ENCODE measurements at places on chromosomes 4 and X. TPM values are rescaled to one million over a fixed set of nuclear protein-coding genes. Genes with fewer than 3 reads are reported as not detected.

The LRRC66 gene
- 0.32 TPM for total RNA-seq

The FAT4 gene
- 22.0 TPM for total RNA-seq

The PF4V1 gene
- total RNA-seq, result not detected

The MCUB gene
- total RNA-seq, result 52.6 TPM

The ARL13A gene
- total RNA-seq, result not detected

The MYOZ2 gene
- total RNA-seq, result not detected

The TMEM47 gene
- 188 TPM for total RNA-seq

The MAGEB10 gene
- total RNA-seq, result not detected

The CENPVL2 gene
- total RNA-seq, result not detected

The RASGEF1B gene
- total RNA-seq, result not detected

The SLC2A9 gene
- 0.25 TPM for total RNA-seq

The PFKFB1 gene
- total RNA-seq, result not detected

The BBS12 gene
- 3.5 TPM for total RNA-seq

The INTS6L gene
- 1.9 TPM for total RNA-seq

The MAGEA10 gene
- total RNA-seq, result not detected

The NLGN4X gene
- total RNA-seq, result under 0.01 TPM

The NPY1R gene
- not detected for total RNA-seq

The MRFAP1L1 gene
- total RNA-seq, result 62.6 TPM

The CENPI gene
- 11.8 TPM for total RNA-seq

The DCX gene
- not detected for total RNA-seq
